ENCODE measurements at places on chromosomes 7 and 10.

DNA sequence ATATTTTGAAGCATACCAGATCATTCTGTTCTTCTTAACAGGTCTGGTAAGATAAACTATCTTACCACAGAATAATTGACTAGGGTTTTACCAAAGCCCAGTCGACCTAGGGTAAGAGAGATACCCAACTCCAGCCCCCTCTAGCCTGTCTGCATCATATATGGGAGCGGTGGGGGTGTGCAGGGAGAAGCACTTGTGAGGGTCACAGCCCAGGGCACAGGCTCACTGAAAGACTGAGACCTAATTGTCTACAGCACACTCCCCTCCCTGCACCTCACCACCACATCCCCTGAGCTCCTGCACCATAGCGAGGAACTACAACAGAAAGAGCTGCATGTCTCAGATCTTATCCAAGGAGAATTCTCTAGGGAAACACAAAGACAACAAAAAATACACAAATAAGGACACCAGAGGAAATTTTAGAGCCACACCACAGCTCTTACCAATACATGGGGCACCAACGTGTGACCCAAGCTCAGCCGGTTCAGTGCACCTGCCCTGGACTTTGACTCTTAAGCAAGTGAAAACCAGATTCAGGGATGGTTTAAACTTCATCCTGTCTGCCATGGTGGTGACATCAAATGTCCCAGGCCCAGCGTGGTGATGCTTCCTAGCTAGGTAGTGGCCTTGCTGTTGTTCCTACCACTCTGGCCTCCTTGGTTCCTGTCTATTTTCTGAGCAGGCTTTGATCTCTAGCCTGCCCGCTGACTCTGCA is 150.8 kb downstream of the HERPUD2 start:
- DNase-seq = no peak

GRCh38 chr7:67306331-67306730 is 309.7 kb downstream of the TYW1 start:
- no peak for DNase-seq

DNA sequence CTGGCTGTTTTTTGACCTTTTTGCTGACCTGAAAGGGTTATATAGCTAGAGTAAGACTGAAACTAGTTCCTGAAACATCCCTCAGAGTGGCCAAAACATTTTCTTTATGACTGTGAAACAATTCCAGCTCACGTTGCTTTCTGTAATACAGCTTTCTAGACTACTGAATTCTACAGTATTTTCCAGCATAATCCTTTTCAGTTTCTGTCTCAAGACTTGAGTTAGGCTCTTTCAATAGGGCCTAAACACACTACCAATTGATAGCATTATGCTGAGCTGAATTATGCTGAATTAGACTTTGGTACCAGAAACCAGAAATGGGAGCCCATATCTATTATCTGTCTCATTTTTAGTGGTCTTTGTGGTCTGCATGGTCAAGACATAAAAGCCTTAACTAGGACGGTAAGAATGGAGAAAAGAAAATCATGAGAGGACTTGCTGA is 72.6 kb downstream of the EPDR1 start:
- DNase-seq = no peak

DNA sequence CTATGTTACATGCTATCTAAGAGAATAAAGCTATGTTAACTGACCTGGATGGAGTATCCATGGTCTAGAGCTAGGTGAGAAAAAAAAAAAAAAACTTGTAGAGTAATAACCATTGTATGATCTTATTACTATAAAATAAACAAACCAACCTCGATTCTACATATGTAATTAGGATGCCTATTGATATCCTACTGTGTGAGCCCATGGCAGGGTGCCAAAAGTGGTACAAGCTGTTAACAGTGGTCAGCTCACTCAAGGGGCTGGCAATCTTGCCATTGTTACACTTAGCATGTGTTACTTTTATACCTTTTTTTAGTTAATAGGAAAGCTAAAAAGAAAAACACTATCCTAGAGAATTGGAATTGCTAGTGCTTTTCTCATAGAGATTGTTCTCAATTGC is 13.5 kb upstream of the IL6 start:
- DNase-seq = no peak

DNA sequence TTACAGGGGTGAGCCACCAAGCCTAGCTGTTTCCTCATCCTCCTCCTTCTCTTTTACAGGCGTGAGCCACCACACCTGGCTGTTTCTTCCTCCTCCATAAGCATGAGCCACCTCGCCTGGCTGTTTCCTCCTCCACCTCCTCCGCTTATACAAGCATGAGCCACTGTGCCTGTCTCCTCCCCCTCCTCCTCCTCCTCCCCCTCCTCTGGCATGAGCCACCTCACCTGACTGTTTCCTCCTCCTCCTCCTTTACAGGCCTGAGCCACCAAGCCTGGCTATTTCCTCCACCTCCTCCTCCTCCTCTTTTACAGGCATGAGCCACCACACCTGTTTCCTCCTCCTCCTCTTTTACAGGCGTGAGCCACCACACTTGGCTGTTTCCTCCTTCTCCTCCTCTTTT is 49.8 kb upstream of the ZNF479 start:
- no peak for DNase-seq

DNA sequence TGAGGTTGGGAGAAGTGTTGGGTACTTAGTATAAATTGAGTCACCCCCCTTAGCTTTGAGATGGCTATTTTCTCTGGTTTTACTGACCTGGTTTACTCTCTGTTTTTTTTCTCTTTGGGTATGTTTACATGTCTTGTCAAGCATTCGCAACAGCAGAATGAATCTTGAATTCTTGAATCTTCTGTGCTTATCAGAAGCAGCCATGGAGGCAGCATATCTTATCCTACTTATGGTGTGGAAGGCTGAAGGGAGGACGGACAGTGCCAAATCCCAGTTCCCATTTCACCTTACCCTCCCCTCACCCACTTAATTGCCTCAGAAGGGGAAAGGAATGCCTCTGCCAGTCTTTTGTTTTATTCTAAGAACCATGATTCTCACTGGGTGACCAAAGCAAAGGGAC is 3.7 kb downstream of the SND1 start:
- no peak for DNase-seq

DNA sequence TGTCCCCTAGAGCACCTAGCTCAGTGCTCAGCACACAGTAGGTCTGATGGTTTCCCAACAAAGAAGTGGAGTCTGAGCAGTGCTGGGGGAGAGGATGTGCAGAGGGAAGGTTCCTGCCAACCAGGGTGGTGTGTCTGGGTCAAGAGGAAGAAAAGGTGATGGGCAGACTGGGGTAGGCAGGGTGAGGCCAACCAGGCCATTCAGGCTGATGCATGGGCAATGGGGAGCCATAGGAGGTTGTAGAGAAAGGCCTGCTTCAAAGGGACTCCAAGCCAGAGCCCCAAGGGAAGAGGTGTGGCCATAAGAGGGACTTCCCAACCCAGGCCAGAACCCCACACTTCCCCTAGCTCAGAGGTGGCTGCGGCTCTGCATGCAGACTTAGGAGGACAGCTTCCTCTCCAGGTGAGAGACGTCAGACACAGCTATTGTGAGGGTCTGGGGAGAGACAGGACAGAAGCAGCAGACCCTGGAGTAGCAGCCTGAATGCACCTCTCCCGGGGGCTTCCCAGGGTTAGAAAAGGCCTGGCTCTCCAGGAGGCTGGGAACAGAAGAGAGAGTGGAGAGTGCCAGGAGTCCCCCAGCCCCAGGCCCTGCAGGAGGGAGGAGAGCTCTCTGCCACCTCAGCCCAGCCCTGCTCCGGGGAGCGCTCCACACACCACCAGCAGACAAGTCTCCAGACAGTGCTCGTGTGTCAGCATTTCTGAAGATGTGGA is 87.4 kb upstream of the ZMIZ1 start:
- no peak for DNase-seq

- DNase-seq = no peak
Observed at GRCh38 chr10:79084012-79084971, 15.5 kb downstream of the ZMIZ1 start.

DNA sequence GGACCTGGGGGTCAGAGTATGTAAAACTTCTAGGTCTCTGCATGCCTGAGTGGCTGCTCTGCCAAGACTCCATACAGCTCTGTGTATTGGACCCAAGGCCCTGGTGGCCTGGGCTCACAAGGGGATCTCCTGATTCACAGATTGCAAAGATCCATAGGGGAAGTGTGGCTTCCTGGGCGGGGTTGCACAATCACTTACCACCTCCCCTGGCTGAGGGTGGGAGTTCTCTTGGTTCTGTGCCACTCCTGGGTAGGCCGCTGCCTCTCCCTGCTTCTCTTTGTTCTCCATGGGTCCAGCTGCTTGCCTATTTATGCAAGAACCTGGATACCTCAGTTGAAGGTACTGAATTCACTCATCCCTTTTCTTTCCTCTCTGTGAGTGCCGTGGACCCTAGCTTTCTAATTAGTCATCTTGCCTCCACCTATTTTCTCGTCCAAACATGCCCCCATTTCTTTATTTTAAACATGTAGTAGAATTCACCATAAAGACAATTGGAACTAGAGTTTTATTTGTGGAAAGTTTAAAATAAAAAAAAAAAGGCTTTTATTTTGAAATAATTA is 18.5 kb upstream of the AGR3 start:
- DNase-seq = no peak

GRCh38 chr10:35605191-35605590 is at the start of gene GJD4:
Gene GJD4, plus strand, starts transcription at chr10:35605341. Its CDS starts 227 bp downstream, at chr10:35605568.
- DNase-seq = no peak

- DNase-seq = no peak
Observed at GRCh38 chr10:118607768-118608354, 12.4 kb upstream of the PRLHR start.

- no peak for DNase-seq
Observed at GRCh38 chr7:79495544-79496272, 42.2 kb upstream of the MAGI2 start.

DNA sequence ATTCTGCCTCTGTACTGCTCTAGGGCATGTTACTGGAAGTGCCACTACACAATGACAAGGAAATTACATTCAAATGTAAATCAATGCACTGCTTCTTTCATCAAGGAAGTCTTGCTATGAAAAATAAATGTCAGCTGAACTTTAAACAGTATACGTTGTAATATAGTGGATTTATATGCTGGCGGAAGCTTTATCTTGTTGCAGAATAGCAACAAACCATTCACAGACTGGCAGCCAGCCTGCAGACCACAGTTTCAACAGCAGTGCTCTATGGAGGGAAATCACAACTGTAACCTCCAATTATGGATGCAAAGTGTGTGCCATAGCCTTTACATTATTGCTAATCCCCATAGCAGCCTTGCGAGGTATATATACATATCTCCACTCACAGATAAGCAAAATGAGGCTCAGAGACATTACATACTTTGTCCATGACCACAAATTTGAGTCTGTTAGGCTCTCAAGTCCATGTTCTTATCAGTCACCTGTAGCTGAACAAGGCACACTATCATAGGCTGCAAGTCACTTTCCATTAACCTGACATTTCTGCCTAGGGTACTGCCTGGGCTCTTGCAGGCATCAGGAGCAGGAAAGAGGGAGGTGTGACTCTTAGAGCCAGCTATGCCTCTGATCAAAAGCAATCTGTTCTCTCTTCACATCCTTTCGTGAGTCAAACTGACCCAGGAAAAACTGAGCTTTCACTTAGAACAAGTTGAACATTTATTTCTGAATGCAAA is 22.6 kb downstream of the COL28A1 start:
- DNase-seq = no peak

DNA sequence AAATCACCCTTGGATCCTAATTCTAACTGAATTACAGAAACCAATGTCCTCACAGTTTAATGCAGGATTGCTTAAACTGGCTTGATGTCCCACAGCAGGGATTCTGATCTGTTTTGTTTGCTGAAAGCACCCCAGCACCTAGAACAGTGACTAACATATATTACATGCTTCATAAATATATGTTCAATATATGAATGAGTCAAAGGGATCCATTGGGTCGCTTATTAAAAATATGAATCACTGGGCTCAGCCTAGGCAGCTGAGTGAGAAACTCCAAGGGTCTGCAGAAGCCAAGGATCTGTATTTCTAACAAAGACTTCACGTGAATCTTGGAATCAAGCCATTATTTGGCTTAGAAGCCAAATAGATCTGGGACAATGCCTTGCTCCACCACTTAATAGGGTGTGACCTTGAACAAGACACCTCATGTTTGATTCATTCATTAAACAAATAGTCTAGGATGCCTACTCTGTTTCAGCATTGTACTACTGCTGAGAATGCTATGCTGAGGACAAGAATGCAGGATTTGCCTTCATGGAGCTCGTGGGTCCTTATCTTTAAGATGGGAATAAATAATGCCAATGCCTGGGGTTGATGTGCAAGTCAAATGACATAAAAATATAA is 103.4 kb upstream of the DLX6 start:
- DNase-seq = no peak

DNA sequence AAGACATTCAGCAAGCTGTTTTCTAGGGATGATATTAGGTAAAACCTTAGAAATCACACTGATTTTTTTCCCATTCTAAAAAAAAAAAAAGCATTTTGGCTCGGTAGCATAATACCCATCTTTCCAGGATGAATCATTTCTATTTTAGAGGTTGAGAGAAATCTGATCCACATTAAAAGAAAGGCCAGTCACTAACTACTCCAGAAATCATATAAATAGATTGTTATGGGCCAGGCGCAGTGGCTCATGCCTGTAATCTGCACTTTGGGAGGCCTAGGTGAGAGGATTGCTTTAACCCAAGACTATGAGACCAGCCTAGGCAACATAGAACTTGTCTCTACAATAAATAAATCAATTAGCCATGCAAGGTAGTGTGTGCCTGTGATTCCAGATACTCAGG is 164.3 kb downstream of the BAMBI start:
- no peak for DNase-seq

GRCh38 chr10:77156406-77156879 is 481.2 kb downstream of the KCNMA1 start:
- no peak for DNase-seq

DNA sequence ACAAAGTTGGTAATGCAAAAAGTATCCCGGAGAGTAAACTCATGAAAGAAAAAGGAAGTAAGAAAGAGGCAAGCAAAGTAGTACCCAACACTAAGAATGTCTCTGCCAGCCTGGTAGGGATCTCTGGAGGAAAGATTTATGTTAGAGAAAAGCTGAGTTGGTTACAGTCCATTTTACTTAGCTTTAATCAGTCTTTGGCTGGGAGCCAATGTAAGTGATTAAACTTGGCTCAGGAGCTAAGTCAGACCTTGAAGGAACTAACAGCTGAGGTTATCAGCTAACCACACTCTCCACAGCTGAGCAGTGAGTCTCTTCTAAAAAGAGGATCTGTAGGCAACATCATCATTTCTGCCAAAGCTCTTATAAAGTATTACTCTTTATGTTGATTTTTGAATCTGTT is 148.0 kb downstream of the ANKRD7 start:
- no peak for DNase-seq

GRCh38 chr7:71976645-71977044 is 435.5 kb downstream of the CALN1 start:
- no peak for DNase-seq

- DNase-seq = no peak
Observed at GRCh38 chr10:116464257-116464656, 36.6 kb downstream of the PNLIPRP3 start.

DNA sequence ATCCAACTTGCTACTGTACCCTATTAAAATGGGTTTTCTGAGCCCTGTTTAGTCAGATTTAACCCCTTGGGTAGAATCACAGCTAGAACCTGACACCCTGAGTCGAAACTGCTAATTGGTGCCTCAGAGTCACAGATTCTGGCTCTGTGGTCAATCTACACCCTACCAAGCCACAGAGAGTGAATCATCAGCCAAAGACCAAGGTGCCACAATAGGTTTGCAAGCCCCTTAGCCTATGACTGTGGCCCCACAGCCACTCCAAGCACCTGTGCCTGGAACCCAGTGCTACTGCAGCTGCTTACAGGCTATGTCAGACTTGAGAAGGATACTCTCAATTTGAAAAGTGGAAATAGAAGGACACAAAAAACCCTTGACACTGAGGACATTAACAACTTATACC is 202.8 kb upstream of the KCND2 start:
- no peak for DNase-seq
